ENCODE measurements at places on chromosomes 2 and 18.
A peak's percentile ranks its signal among the peaks of the same experiment; 100 is the strongest.

DNA sequence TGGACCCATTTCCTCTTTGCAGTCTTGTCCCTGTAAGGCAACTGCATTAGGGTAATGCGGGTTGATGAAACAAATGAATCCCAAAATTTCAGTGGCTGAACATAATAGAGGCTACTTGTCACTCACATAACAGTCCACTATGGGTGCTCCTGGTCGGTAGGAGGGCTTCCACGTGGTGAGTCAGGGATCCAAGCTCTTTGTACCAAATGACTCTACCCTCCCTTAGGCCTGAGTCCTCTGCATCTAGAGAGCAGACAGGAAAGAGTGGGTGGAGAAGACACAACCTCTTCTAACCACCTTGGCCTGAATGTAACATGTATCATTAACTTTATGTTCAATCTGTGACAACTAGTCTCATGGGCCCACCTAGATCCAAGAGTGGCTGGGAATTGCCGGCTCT is 86.2 kb upstream of the HAAO start:
- DNase-seq = no peak

GRCh38 chr2:183564726-183565125 is 440.5 kb downstream of the NUP35 start:
- no peak for DNase-seq

GRCh38 chr2:233430081-233430480 is 75.8 kb downstream of the DGKD start:
- DNase-seq = peak; percentile 27

- no peak for DNase-seq
These were observed 24.8 kb upstream of the STAT1 start for GRCh38 chr2:191038741-191039140.

- DNase-seq = peak; percentile 43
These were observed 22.4 kb downstream of the MOGAT1 start for GRCh38 chr2:222693837-222694236.

DNA sequence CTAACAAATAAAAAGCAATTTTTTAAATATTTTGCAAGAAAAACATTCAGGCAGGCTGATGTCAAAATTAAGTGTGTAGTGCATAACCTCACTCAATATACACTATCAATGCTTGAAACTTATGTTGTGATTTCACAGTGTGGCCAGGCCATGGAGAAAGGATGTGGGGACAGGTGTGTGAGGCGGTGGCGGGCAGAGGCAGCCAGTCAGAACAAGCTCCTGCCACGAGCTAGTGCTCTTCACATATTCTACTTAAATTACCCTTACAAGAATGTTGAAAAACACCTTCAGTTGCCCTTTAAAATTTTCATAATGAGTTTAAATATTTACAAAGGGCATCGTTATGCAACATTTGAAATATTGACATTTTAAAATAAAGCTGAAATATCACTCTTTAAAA is 43.2 kb downstream of the CYB5A start:
- no peak for DNase-seq

GRCh38 chr18:46891742-46892214 is 25.5 kb downstream of the PIAS2 start:
- no peak for DNase-seq

DNA sequence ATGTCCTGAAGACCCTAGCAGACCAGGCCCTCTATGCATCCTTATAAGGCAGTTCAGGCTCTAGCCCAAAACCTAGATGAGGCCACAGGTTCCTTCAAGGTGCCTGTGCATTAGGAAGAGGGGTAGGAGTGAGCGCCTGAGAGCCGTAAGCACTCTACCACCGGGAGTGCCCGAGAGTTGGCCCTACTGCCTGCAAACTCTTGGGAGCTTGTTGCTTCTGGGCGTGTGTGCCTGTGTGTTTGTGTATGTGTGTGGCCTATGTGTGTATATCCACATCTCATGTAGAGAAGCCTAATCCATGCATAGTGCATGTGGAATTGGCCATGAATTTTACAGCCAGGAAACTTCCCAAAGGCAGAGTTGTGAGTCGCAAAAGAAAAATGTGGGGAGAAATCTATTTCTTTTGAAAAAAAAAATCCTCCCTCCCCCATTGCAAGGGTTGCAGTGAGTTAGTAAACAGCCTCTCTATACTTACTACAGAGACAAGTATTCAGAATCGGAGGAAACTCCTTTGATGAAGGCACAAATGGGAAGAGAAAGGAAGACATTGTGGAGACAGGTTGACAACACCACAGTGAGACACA is 96.8 kb downstream of the ADD2 start:
- DNase-seq = no peak

GRCh38 chr18:40925071-40925541 is 1029.9 kb upstream of the PIK3C3 start:
- no peak for DNase-seq

DNA sequence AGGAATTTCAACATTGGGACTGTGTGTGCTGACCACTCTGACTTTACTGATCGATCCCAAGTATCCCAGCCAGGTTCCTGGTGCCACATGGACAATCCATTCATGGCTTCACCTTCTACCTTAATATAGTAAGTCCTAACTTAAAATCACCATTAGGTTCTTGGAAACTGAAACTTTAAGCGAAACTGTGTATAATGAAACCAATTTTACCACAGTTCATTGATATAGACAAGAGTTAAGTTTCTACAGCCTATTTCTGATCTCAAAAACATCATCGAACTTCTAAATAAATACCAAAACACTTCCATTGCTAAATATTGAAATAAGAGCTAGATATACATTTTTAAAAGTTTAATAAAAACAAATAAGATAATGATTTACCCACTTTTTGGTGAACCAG is 4.4 kb upstream of the EXOC6B start:
- DNase-seq = no peak

GRCh38 chr18:48818329-48819254 is 132.2 kb downstream of the SMAD7 start:
- DNase-seq = no peak

GRCh38 chr2:69914164-69914949 is 552 bp upstream of the MXD1 start:
- peak; percentile 93 for DNase-seq

- no peak for DNase-seq
These were observed 352.6 kb upstream of the CWC22 start for GRCh38 chr2:180359522-180360282.

- DNase-seq = no peak
These were observed 61.6 kb downstream of the ADI1 start for GRCh38 chr2:3457524-3458395.

DNA sequence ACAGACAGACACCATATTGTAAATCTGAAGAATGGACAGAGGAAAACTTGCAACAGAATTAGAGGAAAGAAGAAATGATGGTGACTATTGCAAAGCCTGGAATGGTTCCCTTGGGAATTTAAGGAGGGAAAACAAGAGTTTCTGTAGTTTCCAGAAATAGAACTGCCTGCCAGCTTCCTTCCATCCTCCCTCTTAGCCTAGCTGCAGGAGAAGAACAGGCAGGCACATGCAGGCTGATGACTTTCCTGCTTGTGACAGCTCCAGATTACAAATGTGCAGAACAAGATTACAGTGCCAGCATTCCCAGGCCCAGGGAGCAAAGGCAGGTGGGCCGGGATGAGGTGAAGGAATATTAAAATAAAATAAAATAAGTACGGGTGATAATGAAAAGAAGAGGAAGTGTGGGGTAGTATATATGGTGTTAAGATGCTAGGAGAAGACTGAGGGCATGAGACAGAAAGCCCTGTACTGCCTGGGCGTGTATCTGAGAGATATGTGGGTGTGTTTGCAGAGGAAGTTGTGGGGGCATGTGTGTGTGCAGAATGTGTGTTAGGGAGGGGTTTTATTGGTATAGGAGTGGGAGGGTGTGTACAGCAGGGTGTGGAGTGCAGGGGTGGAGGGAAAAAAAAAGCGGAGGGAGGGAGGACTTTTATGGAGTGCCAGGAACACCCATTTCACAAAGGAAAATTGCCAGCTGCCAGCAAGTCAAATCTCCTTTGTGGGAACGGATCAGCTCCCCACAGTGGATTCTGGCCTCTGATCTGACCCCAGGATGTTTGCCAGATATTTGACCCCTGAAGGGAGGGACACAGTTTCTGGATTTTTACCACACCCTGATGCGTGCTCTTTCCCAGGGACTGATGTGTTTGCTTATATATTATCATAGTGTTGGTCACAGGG is 43.9 kb upstream of the NEMP2 start:
- DNase-seq = no peak

DNA sequence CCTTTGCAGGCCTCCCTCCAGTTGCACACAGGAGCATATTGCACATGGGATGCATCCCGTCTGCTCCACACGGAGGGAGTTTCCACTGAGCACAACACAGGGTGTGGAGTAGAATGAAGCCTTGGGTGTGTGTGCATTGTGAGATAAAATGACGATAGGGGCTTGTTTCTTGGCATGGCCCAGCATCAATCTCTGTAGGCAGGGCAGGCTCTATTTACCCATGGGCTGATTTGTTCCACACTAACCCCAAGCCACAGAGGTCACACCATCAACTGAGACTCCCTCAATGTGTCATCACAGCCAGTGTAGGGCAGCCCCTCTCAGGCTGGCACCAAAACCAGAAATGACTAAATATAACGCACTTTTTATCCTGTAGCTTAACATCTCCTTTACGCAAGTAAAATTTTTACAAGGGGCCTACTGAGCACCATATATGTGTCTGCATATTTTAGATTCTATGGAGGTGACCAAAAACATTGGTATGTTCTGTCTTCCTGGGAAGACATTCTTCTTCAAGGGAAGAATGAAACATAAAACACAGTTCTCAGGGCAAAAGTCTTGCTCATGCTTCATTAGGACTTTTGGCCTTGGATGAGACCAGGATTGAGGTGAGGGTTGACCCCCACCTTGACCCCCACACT is 2.7 kb upstream of the GKN1 start:
- DNase-seq = no peak

DNA sequence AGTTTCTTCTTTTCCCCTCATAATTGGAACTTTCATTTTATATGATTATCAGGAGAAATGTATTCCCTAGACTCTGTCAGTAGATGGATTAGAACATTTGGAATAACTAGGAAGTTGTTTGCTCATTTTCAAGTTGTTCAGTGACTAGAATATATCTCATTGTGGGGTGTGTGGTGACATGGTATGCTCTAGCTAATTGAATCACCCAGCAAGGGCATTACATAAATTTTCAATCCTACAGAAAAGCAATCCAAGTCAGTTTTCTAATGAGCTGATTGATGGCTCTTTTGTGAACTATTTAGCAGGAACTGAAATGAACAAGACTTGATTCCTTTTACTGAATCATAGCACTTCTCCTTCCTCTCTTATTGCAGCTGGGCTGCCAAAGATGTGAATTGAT is 461.4 kb downstream of the TGIF1 start:
- DNase-seq = no peak

DNA sequence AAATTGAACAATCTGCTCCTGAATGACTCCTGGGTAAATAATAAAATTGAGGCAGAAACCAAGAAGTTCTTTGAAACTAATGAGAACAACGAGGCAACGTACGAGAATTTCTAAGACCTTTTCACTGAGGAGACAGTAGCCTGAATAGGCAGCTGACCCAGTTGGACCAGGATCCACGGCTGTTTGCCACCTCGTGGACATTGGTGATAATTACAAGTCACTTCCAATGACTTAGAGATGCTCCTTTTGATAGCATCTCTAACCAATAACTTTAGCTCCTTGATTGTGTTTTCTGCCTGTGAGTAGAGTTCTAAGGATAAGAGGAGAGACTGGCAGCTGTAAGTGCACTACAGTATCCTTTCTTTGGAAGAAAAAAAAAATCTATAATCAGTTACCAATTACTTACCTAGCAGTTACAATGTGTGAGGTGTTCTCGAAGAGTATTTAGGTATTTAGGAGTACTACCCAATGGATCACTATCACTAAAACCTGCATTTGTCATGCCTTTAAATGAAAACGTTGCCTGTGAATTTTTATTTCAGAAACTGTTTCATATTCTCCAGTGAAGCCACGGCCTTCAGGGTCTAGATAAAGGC is 31.3 kb upstream of the CNTNAP5 start:
- no peak for DNase-seq
